Kasumi-1 (cell line): ENCODE measurements at places on chromosomes 7 and 10.

DNA sequence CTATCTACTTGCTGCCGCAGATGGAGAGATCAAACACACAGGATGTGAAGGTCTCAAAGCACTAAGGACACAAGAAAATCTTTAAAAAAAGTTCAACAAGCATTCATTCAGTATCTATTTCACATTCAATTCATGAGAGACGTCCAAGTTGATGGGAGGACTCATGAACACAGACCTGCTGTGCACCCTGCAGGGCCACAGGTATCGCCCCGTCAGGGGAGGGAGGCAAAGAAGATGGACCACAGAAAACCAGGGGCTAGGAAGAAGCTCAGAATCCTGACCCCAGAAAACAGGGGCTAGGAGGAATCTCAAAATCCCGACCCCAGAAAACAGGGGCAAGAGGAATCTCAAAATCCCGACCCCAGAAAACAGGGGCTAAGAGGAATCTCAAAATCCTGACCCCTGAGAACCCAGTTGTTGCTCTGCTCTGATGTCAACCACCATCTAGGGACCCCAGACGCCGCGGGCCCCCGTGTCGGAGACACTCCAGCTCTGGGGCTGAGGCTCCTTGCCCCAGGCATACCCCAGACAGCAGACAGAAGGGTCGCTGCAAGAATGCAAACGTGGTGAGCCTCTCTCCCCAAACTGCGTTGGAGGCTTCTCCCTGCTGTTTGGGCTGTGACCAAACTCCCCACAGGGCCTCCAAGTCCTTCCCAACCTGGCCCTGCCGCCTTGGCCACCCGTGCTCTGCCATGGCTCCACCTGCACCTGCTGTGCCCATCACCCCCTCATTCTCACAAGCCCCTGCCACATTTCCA, 197.6 kb downstream of the DIP2C start:
- DNase-seq, result no peak

DNA sequence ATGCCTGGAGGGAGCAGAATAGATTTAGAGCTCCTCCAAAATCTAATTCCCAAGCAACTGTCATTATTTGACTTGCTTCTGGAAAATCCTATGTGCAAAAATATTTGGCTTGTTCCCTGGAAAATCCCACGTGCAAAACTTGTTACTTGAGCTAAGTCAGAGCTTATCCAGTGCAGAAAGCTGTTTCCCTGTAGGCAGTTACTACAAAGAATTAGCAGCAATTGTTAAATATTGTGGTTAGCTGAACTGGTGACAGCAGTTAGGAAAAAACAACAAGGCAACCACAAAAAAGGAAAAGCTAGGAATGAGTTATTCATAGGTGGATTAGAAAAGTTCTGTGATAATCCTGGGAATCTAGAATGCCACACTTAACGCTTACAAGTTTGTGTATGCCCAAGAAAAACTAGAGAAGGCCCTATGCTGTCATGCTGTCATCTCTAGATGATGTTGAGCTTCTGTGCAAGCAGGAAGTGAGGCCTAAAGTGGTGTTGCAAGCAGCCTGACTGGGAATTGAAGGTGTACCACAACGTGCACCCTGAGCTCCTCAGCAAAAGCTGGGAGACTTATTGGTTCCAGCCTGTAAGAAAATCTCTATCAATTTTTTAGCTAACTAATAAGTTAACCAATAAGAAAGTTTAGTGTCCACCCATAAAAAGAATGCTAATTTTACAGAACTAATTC, 738.6 kb upstream of the LRRTM3 start:
- peak; percentile 54 for DNase-seq

- DNase-seq, result no peak
Observed at GRCh38 chr10:48587101-48587500, 17.8 kb downstream of the ARHGAP22 start.

DNA sequence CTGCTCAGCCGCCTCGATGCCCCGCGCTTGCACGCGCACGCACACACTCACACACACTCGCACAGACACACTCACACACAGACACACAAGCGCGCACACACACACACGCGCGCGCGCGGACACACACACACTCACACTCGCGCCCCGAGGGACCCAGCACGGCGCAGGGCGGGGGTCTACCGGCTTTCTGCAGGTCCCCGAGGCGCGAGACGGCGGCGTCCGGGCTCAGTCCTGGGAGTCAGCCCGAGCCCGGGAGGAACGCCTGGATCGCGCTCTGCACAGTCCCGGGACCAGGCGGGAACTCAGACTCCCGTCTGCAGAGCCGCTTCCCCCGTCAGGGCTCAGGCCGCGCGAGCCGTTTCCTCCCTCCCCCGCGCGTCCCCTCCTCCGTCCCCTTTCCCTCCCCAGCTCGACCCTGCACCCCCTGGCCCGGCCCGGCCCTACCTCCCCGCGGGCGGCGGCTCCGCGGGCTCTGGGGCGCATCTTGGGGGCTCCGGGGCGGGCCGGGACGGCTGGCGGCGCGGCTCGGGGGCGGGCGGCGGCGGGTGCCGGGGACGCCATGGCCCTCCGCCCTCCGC, 464 bp downstream of the DENND2A start:
- no peak for DNase-seq

DNA sequence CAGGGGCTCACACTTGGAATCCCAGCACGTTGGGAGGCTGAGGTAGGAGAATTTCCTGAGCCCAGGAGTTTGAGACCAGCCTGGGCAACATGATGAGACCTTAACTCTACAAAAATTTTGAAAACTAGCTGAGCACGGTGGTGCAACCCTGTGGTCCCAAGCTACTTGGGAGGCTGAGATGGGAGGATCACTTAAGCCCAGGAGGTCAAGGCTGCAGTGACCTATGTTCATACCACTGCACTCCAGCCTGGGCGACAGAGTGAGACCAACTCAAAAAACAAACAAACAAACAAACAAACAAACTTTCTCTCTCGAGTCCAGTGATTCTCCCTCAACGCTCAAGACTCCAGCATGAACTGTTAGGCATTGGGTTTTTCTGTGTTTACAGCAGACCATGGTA, 2.0 kb upstream of the TYSND1 start:
- no peak for DNase-seq

DNA sequence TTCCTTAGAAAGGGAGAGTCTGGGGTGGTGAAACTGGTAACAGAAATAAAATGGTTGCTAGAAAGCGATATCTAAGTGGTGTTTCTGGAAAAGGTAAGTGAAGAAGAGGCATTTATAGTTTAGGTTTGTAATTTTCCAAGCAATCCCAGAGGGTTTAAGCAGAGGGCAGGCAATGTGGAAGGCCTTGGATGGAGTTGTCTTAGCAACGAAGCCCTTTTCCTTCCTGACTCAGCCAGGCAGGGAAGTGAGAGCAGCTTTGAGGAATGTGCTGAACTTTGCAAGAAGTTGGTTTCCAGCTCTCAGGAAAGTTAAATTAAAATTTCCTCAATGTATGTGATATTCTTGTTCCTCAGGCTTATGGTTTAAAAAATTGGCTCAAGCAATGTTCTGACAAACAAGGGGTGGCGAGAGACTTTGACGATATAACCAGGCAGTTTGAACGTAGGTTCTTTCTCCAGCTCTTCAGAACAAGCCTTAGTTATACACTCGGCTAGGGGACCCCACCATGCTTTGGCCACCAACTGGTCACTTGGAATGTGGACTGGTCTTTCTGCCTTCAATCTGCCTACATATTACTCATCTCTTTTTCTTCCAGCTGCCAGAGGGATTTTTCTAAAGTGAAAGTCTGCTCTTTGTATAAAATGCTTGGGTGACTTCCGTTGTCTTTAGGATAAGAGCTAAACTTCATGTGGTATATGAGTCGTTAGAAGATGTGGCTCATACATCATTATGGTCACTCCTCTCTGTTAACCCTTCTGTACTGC, 66.9 kb upstream of the SLC25A13 start:
- no peak for DNase-seq

- DNase-seq, result no peak
Observed at GRCh38 chr10:127850944-127851343, 41.8 kb downstream of the CLRN3 start.

- peak; percentile 64 for DNase-seq
Observed at GRCh38 chr7:50632561-50633413, 67.6 kb upstream of the DDC start.

DNA sequence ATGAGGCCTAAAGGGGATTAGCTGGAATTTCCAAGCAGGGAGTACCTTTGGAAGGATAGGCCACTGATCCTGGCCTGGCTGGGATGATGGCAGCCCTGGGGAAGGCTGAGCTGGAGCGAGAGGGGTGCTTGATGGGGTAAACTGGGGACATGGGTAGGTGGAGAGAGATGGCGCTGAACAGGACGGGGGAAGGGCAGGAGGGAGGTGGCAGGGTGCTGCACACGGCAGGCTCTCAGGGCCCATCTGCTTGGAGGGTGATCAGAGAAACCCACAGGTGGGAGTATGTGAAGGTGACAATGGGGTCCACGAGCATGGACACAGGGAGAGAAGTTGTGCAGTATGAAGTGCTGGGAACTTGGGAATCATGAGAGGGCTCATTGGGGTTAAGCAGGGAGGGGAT, 10.3 kb downstream of the MAT1A start:
- no peak for DNase-seq

DNA sequence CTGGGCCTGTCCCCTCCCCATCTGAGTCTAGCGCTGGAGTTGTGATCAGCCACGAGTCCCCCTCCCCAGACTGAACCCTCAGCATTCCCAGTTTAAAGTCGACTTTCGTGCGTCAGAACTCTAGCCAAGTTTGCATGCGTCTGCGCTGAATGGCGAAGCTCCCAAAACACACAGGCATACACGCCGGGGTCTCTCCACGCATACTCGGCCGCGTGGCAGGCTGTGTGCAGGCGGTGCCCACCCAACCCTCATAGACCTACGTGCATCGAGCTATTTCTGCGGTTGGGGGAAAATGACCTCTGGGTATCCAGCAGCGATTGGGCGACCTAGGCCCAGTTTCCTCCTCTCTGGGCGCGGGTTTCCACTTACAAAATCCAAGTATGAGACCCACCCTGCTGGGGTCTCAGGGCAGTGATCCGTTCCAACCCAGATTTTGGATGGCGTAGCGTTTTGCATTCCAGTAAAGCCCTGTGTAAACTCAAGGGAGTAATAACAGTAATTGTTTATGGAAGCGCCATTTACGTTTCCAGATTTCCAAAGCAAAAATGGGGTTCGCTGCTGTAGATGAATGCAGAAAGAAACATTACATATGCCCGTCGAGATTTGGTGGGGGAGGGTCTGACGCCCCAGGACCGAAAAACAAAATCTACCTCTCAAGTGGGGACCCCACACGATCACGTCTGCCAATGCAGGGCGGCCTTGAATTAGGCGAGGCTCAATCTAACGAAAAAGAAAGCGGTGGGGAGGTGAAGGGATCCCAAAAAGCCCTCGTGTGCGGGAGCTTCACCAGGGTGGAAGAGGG, 2.0 kb upstream of the HMX3 start:
- no peak for DNase-seq

DNA sequence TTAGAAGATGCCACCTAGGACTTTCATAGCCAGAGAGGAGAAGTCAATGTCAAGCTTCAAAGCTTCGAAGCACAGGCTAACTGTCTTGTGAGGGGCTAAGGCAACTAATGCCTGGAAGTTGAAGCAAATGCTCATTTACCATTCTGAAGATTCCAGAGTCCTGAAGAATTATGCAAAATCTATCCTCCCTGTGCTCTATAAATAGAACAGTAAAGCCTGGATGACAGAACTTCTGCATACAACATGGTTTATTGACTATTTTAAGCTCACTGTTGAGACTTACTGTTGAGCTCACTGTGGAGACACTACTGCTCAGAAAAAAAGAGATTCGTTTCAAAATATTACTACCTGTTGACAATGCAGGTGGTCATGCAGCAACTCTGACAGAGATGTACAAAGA, 28.6 kb downstream of the TNS3 start:
- DNase-seq, result no peak

DNA sequence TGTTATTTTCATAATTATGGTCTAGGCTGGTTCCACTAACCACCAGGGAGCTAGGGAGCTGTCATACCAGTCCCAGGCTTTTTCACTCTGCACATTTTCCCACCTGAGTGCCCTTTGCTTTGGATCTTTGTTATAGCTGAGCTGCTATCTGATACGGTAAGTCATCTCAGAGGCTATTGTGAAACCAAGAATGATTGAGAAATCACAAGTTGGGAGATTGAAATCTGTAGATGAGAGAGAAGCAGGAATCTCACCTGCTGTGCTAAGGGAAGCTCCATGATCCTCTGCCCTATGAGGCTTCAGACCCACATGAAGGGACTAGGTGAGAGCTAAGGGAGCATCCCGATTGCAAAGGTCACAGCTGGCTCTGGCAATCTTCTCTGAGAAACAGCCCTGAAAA, 307.8 kb downstream of the REEP3 start:
- DNase-seq, result no peak

- peak; percentile 77 for DNase-seq
Observed at GRCh38 chr10:133308421-133309099, at the start of the genes TUBGCP2 and ZNF511. TSS of gene TUBGCP2 (minus strand) at chr10:133308872. CDS start at chr10:133302941, 5,931 bp downstream. TSS of gene ZNF511 (plus strand) at chr10:133308914. CDS start at chr10:133308944, 30 bp downstream.

- DNase-seq, result no peak
Observed at GRCh38 chr10:76255241-76255640, 823.8 kb downstream of the LRMDA start.

- no peak for DNase-seq
Observed at GRCh38 chr10:80945264-80945880, 407.7 kb downstream of the SH2D4B start.

DNA sequence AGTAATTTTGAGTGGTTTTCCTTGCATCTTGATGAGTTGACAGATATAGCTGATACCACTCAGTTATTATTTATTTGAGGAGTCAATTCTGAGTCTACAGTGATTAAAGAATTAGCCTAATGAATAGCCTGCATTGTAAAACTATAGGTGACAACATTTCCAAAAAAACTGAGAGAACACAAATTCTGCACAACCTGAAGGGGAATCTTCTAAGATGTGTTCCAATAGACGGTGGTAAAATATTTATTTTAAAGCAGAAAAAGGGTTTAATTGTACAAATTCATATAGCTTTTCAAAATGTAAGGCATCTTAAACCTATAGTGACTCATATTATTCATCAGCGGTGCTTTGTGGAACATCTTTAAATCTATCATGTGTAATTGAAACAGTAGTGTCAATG, 200.4 kb downstream of the RNLS start:
- DNase-seq, result no peak

DNA sequence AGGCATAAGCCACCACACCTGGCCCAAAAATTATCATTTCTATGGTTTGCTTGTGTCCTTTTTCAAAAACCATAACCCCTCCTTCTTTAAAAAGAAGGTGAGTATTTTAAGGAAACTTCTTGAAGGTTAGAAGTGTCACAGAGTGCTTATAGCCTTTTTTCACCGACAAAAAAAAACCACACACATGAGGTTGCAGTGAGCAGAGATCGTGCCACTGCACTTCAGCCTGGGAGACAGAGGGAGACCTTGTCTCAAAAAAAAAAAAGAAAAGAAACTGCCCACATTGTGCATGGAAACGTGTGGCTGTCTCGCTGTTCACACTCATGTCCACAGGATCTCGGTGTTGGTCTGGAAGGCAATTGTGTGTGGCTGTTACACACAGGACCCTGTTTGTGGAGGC, 157.4 kb upstream of the PFKP start:
- no peak for DNase-seq

DNA sequence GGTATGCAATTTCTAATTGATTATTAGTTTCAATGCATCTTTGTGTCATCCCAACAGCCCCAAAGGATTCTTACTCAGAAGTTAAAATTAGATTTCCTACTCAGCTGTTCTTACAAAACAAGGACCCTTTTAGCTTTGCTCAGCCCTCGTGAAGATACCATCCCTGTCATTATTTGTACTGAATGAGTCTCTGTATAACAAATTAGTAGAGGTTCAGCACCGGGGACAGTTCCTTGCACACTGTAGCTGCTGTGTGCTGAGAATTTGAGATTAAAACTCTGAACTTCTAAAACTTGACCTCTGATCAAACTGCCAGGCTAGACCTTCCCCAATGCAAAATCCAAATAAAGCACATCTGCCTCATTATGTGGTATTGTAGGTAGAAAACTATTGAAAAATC, 299.1 kb downstream of the LHFPL3 start:
- DNase-seq, result peak; percentile 34

- DNase-seq, result no peak
Observed at GRCh38 chr7:99268577-99268908, 4.1 kb upstream of the MYH16 start.
